ENCODE measurements at places on chromosomes 3 and 15.

GRCh38 chr3:134696155-134696554, 45.3 kb upstream of the KY start:
- no peak for DNase-seq

DNA sequence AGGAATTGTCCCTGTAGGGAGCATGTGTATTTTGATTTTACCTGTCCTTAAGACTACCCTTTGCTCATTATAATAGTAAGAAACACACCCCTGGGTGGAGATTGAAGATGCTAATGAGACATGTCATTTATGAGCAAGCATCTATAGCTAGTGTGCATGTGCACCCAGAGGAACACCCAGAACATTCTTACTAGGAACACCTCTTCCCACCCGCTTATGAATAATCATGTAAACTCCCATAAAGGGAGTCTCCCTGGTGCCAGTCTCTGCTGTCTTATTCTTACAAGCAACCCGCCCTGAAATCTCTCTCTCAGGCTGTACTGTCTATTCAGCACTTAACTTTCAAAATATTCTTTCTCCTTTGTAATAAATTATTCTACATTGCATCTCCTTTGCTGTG, 1227.3 kb downstream of the ROBO1 start:
- no peak for DNase-seq

DNA sequence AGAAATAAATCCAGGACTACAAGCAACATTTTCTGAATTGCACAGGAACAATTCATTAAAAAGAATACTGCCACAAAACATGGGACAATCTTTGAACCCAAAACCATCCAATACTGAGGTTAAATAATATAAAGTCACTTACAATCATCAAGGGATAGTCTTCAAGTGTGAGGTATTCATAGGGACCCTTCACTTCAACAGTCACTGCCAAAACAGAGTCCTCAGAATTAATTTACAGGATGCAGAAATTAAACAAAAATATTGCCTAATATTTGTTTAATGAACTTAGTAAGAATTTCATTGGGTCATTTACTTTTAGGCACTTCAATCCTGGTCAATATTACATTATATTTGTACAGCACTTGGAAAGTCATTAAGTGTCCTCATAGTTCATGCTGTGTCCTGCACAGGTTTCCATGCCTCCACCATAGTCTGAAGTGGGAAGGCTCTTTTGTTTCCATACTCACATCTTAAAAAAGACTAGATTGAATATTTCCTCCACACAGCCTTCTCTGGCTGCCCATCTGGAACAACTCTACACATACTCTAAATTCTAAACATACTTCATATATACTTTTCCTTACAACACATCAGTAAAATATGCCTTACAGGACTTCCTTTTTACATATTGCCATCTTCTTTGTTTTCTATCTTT, 31.6 kb upstream of the VPS39 start:
- no peak for DNase-seq

DNA sequence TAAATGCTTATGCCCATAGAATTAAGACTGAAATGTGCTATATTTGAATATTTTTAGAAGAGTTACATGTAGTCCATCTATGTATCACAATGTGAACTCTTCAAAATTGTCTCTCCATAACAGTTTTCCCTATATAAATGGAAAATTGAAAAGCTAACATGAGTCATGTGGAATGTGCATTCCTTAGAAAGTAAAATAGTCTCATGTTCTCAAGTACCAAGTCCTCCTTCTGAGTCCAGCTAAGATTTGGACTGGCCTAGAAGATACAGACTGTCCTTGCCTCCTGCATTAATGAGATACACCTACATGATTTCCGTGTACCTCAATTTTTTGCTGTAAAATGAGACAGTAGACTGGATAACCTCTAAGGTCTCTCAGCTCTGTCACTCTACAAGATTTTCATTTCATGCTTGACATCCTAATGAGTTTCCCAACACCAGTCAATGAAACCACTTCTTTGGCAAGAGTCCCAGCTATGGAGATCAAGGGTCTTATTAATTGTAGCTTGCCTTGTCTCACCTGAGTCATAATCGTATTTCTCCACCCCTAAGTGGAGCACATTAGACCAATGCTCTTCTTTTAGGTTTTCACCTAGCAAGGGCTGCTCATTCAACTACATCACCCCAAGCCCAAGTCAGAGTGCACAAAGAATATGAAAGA, 350.6 kb upstream of the IL12A start:
- DNase-seq: no peak

- no peak for DNase-seq
Observed at GRCh38 chr3:152293347-152294006, 24.7 kb downstream of the MBNL1 start.

- no peak for DNase-seq
Observed at GRCh38 chr3:128009952-128010846, 42.0 kb upstream of the SEC61A1 start.

DNA sequence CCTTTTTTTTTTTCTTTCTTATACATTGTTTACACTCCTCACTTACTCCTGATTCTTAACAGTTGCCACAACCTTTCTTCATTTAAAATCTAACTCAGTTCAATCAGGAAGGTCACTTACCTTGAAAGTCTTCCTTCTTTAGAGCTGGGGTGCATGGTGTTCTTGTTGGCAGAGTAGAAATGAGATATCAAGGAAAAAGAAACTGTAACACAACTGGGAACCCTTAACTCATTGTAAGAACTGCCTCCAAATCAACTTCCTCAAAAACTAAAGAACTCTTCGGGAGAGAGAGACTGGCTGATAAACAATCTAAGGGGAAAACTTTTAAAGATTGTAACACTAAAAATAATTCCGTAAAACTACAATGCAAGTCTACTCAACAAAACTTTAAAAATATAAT, 1.4 kb upstream of the APPL1 start:
- no peak for DNase-seq

DNA sequence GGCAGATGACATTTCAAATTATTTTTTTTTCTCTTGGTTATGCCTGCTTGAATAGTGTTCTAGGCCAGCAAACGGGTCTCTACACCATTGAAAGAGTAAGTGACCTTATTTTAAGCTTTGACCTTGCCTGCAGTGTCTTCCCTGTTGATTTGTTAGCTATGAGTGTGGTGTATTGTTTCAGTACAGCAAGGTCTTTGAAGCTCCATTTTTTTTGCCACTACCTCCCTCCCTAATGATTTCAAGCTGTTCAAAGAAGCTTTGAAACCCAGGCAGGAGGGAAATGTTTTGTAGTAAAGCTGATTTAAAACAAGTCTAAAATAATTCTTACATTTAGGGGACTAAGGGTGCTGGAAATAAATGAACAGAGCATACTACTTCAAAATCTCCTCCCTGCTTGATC, 1249.8 kb downstream of the ROBO1 start:
- no peak for DNase-seq

- no peak for DNase-seq
Observed at GRCh38 chr3:30453360-30454039, 152.9 kb upstream of the TGFBR2 start.

DNA sequence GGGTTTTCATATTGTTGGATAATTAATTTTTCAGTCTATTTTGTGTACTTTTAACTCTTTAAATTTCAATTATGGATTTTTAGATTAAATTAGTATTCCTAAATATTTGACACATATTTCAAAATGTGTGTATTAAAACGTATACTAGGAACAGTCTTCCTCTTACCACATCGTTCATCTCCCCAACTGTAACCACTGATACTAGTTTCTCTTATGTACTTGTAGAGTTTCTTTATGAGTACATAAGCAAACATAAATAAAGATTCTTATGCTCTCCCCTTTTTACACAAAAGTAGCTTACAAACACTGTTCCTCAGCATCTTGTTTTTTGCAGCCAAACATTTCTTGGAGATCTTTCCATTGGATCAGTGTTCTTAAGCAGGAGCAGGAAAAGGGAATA, 45.9 kb downstream of the CMSS1 start:
- DNase-seq: no peak

DNA sequence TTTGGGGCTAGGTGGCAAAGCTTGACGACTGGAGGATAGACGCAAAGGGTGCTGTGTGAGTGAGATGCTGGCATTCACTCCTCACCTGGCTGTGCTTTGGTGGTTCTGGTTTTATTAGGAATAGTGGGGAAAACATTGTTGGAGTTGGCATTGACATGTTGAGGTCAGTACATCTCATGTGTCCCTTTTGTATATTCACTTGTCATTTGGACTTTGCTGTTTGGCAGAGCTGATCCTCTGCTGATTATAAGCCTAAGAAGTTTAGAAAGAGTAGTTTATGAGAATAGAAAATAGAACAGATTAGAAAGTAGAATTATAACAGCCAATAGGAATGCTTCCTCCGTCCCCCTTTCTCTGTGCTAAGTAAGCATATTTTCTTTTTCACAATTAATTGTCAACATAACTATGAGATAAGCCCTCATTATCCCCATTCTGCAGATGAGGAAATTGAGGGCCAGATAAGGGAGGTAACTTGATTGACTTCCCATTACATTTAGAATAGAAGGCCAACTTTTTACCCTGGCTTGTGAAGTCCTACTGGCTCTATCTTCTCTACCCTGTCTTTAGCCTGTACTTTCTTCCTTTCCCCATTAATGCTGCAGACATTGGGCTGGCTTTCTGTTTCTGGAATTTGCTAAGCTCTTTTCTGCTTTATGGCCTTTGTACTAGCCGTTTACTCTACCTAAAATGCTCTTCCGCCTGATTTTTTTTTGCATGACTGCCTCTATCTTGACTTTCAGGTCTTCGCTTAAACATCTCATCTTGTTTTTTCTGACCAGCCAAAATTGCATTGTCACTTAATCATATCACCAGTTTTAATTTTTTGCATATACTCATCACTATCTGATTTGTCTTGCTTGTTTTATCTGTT, 12.8 kb downstream of the ITPR1 start:
- DNase-seq: no peak

DNA sequence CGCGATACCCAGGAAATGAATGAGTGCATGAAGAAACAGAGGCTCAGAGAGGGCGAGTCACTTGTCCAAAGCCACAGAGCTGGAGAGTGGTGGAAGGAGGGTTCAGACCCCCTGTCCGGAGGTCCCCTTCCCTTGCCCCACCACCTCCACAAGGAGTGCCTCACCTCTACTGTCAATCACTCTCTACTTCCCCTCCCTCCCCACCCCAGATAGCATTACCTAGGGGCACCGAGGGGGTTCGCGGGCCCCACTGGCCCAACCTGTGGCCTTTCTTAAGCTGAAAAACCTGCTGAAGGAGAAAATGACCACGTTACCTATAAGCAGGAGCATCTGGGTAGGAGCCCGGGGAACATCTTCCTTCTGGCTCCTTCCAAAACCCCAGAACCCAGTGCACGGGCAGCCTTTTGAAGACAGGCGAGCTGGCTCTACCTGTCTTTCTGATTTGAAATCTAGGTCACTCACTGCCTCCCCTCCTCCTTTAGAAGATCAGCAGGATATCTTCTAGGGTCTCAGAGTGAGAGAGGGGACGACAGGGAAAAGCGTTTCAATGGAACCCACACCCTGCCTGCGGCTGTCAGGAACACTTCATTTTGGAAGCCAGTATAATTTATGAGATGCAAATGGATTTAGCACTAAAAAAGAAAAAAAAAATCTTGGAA, 89.9 kb upstream of the MEF2A start:
- no peak for DNase-seq
